ENCODE measurements at places on chromosomes 2 and 18. TPM values are rescaled to one million over a fixed set of nuclear protein-coding genes. Genes with fewer than 3 reads are reported as not detected.

GRCh38 chr2:234175649-234176048, 125.1 kb downstream of the SPP2 start:
- DNase-seq, result no peak
- H3K36me3 ChIP-seq, result no peaks in the 10 kb centered on the region
- no peak overlapping the region for H3K27ac ChIP-seq
- peaks cover 21% of the 10 kb centered on the region for H3K4me1 ChIP-seq
- no peak overlapping the region for H3K4me3 ChIP-seq

DNA sequence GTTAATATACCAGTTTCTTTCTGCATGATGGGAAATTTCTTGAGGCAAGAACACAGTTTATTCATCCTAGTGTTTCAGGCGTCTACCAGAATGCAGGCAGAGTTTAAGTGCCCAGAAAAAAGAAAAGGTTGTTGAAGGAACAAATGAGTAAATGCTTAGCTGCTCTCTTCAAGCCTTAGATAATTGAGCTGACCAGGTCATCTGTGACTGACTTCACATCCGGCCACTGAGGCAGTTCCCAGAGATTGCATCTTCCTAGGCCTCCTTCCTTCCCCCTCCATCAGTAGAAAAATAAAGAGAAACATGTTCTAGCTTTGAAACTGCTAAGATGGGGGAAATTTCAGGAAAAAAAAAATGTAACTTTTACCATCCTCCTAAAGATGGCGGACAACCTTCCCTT, 9.4 kb upstream of the TMEM163 start:
- H3K27me3 ChIP-seq, result peaks cover 28% of the 10 kb centered on the region
- no peak overlapping the region for H3K27ac ChIP-seq
- DNase-seq, result no peak
- H3K36me3 ChIP-seq, result no peaks in the 10 kb centered on the region

GRCh38 chr2:127585270-127585807, 49.9 kb downstream of the MYO7B start:
- DNase-seq, result no peak
- no peak overlapping the region for H3K4me3 ChIP-seq
- H3K27ac ChIP-seq, result no peak overlapping the region
- no peaks in the 10 kb centered on the region for H3K4me1 ChIP-seq
- no peaks in the 10 kb centered on the region for H3K36me3 ChIP-seq
- peaks cover 11% of the 10 kb centered on the region for H3K27me3 ChIP-seq

DNA sequence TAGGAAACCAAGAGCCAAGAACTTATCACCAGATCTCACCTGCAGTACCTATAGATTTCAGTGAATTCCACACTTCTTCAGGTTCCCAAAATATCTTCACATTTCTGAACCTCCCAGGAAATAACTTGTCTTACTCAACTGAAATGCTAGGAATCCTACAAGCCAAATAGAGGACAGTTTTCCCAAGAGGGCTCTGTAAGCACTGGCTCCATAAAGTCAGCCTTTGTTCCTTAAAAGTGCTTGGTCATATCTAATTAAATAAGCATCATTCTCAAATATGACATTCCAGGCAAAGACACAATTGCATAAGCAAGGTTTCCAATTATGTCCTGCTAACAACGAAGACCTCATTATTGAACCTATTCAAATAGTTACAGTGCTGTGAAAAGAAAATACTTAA, 154.6 kb upstream of the MGAT5 start:
- H3K27me3 ChIP-seq, result peaks cover 26% of the 10 kb centered on the region
- H3K4me1 ChIP-seq, result peaks cover 2% of the 10 kb centered on the region
- no peak overlapping the region for H3K27ac ChIP-seq
- DNase-seq, result no peak

GRCh38 chr2:41241325-41242000, 789.6 kb upstream of the SLC8A1 start:
- H3K27me3 ChIP-seq, result no peaks in the 10 kb centered on the region
- no peaks in the 10 kb centered on the region for H3K36me3 ChIP-seq
- H3K4me1 ChIP-seq, result no peaks in the 10 kb centered on the region

DNA sequence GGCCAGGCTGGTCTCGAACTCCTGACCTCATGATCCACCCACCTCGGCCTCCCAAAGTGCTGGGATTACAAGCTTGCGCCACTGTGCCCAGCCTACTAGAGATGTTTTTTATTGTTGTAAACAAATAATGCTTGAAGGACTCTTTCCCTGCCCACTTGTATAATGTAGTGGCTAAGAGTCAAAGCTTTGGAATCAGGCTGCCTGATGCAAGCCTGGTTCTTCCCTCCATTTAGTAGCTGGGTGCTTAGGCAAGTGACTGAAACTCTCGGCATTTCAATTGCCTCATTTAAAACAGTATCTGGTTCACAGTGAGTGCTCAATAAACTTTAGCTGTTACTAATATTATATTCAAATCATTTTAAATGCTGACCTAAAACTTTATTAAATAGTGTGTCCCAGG, 264.0 kb upstream of the FBXO11 start:
- no peak overlapping the region for H3K4me3 ChIP-seq
- no peaks in the 10 kb centered on the region for H3K4me1 ChIP-seq
- no peaks in the 10 kb centered on the region for H3K27me3 ChIP-seq
- H3K27ac ChIP-seq, result no peak overlapping the region

CNRIP1 gene
- total RNA-seq, result 5.2 TPM

GCKR gene
- not detected for total RNA-seq

STARD6 gene
- total RNA-seq, result not detected
